IMR-90 (cell line): ENCODE measurements at places on chromosomes 7 and 10. TPM values are rescaled to one million over a fixed set of nuclear protein-coding genes. Genes with fewer than 3 reads are reported as not detected.

DNA sequence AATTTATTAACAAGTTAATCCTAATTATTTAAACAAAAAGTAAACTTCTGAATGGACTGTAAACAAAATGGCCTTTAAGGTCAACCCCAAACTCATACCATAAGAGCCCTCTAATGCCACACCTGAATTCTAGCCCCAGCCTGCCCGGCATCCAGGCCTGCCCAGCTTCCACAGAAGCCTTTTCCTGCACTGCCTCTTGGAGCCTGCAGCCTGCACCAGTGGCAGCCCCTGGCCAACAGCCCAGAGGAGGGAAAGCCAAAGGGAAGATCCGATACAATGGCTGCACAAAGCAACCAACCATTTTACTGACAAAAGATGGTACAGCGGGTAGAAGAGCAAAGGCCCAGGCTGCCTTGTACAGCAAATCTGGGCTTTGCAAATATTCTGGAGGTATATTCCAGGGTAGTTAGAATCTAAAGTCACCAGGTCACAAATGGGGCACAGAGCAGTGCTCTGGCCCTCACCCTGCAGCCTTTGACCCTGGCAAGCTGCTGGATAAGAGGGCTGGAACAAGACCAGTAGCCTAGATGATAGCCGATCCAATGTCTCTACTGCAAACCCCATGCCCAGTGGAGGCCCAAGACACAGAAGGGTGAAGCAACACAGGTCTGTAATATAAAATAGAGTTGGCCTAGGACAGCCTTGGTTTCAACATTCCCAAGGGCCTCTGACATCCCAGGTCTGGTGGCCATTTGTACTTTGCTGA is 12.5 kb upstream of the CH25H start:
- H3K4me3 ChIP-seq = no peak overlapping the region
- DNase-seq = no peak
- H3K27ac ChIP-seq = no peak overlapping the region
- no peaks in the 10 kb centered on the region for H3K27me3 ChIP-seq
- H3K36me3 ChIP-seq = no peaks in the 10 kb centered on the region; the same call in 1 of the 2 replicates

GRCh38 chr7:80859272-80859970 is 59.4 kb downstream of the SEMA3C start:
- peak; percentile 48 for DNase-seq
- no peaks in the 10 kb centered on the region for H3K27me3 ChIP-seq
- H3K4me1 ChIP-seq = peaks cover 8% of the 10 kb centered on the region
- H3K27ac ChIP-seq = no peak overlapping the region
- H3K36me3 ChIP-seq = no peaks in the 10 kb centered on the region
- H3K4me3 ChIP-seq = no peak overlapping the region

- no peak overlapping the region for H3K27ac ChIP-seq
- no peaks in the 10 kb centered on the region for H3K4me1 ChIP-seq
- DNase-seq = no peak
- H3K36me3 ChIP-seq = no peaks in the 10 kb centered on the region
These were observed 43.1 kb upstream of the TUBB8 start for GRCh38 chr10:92153-92552.

GRCh38 chr7:152117356-152117755 is 91.9 kb downstream of the GALNT11 start:
- H3K27ac ChIP-seq = no peak overlapping the region
- no peak overlapping the region for H3K4me3 ChIP-seq
- H3K27me3 ChIP-seq = no peaks in the 10 kb centered on the region
- H3K36me3 ChIP-seq = peaks cover 35% of the 10 kb centered on the region
- H3K4me1 ChIP-seq = no peaks in the 10 kb centered on the region
- no peak for DNase-seq

- H3K4me3 ChIP-seq = no peak overlapping the region
- H3K27ac ChIP-seq = no peak overlapping the region
- H3K36me3 ChIP-seq = no peaks in the 10 kb centered on the region; the same call in 1 of the 2 replicates
- no peak for DNase-seq
- peaks cover 22% of the 10 kb centered on the region; the same call in 1 of the 2 replicates for H3K4me1 ChIP-seq
These were observed 5.4 kb downstream of the KCNH2 start for GRCh38 chr7:150972741-150973140.

- no peak overlapping the region for H3K27ac ChIP-seq
- no peaks in the 10 kb centered on the region for H3K36me3 ChIP-seq
- DNase-seq = no peak
- H3K4me1 ChIP-seq = no peaks in the 10 kb centered on the region; the same call in 1 of the 2 replicates
These were observed 39.8 kb downstream of the CAMK2B start for GRCh38 chr7:44285561-44285960.

Gene FAM131B
- 3.7 and 4.3 TPM in 2 replicates for polyA plus RNA-seq
